Endothelial cell of umbilical vein (primary cell): ENCODE measurements at places on chromosomes 4 and X. TPM values are rescaled to one million over a fixed set of nuclear protein-coding genes. Genes with fewer than 3 reads are reported as not detected.

Gene TMEM164
- 22.2 and 25.1 TPM in 2 replicates for total RNA-seq

Gene STK32B
- 7.8 and 12.4 TPM in 2 replicates for total RNA-seq

Gene AMBN
- not detected in 2 replicates for total RNA-seq

Gene CFAP99
- total RNA-seq: 0.12 TPM in 1 of 2 replicates, not detected in the other

Gene HAND2
- not detected in 2 replicates for total RNA-seq

Gene ATP5ME
- 303 and 310 TPM in 2 replicates for total RNA-seq
